Left ventricle myocardium superior (tissue), 1 donor: ENCODE measurements at places on chromosomes 4 and X. TPM values are rescaled to one million over a fixed set of nuclear protein-coding genes. Genes with fewer than 3 reads are reported as not detected.

Gene TENM3
- total RNA-seq = 6.8 TPM

DNA sequence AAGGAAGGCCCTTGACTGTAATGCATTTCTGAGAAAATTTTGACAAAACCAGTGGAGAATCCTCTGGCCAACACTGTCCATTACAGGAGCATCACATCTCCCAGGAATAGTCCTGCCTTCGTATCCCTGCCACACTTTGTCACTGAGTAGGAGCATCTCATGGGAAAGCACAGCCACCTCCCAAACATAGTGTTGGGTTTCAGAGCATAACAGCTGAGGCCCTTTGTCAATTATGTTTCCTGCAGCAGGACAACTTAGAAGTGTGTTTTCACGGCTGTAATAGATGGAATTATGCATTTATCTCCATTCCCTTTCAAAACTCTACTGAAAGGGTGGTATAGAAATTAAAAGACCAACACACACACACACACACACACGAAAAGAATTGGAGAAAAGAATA lies 91.1 kb upstream of the SMAD1 start:
- no peak for DNase-seq

DNA sequence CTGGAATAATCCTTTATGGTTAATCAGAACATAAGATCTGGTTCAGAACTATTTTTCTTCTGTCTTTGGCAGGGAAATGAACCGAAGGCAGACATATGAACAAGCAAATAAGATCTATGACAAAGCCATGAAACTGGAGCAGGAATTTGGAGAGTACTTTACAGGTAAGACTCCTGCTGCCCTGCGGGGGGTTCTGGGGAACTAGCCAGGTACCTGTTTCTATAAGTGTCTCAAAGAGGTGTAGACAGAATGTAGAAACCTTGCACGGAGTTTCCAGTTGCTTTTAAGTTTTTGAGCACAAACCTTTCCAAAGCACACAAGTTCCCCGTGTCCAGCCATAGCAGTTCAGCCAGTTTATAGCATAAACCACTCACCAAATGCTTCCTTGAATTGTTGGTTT lies 56.2 kb downstream of the DLG3 start:
- DNase-seq = no peak

GRCh38 chr4:142322996-142323395 lies 523.1 kb downstream of the INPP4B start:
- DNase-seq = no peak

DNA sequence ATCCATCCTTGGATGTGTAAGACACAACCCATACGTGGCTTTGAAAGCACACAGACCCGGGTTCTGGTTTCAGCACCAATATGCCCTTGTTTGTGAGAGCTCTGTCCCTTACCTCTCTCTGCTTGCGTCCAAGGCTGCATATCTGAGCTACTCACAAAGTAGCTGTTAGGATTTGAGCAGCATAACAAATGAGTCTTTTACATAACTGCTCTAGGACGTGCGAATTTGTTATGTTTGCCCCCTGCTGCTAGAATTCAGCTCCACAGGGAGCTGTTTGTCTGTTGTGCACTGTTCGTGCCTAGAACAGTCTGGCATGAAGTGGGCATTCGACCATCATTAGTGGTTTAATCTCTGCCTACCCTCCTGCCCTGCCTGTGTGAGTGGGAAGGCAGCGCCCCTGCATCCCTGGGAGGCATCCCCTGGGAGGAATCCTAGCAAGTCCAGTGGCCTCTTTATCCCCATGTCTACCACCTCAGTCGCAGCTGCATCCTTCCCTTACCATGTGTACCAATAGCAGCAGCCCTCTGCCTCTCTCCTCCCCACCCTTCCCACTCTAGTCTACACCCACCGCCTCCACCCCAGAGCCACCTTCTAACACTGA lies 42.1 kb downstream of the SLC2A9 start:
- no peak for DNase-seq
